ENCODE measurements at places on chromosomes 13 and 19. TPM values are rescaled to one million over a fixed set of nuclear protein-coding genes. Genes with fewer than 3 reads are reported as not detected.
A peak's percentile ranks its signal among the peaks of the same experiment; 100 is the strongest.

Gene TGFBR3L
- 0.14 TPM for total RNA-seq

Gene PGPEP1
- 34.4 TPM for total RNA-seq

Gene ATP4B
- total RNA-seq = not detected

Gene SLC8A2
- total RNA-seq = not detected

Gene CGB7
- 5.5 TPM for total RNA-seq

Gene CILP2
- not detected for total RNA-seq

Gene GIPC3
- not detected for total RNA-seq

Gene RFPL4AL1
- total RNA-seq = not detected

Gene ZNF583
- total RNA-seq = 3.6 TPM

Gene PCSK4
- total RNA-seq = 5.5 TPM

Gene TMEM59L
- total RNA-seq = 6.5 TPM

Gene UPK1A
- not detected for total RNA-seq

Gene GJB2
- 8.8 TPM for total RNA-seq

Gene MBD3L4
- not detected for total RNA-seq

DNA sequence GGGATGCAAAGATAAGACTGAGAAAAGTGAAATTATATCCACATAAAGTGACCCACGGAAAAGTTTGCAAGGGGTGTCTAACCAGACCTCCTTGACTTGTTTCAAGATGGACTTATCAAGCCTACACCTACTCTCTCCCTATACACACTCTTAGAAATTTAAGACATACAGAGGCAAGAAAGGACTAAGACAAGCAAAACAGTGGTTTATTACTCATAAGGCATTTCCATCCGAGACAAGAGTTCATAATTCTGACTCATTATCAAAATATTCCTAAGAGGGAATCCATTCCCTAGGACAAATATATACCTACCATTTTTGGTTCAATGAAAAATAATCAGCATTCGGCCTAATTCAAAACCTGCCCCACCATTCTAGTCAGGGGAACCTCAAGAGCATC is 232.6 kb upstream of the GPC6 start:
- DNase-seq = no peak

GRCh38 chr19:13778847-13779246 is 4.6 kb downstream of the C19orf53 start:
- DNase-seq = no peak

DNA sequence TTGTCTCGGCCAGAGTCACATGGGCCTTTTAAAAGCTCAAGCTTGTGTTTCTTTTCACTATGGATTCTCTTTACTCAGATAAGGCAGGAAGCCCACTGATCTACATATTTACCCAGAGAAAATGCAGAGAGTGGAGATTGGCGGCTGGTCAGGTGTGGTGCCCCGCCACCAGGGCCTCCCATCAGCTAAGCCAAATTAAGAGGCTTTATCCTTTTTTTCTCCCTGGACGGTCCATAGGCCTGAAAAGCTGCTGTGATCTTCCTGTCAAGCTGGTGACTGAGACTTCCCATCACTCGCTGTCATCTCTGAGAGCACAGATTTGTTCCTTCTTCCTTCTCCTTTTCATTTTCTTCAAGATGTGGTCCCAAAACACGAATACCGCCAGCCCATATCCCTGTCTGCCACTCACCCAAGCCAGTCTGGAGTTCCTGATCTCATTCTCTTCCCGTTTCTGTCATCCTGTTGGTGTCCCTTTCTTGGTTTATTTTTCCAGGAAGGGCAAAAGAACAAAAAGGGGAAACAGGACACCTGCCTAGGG is 1.9 kb downstream of the SAFB start:
- DNase-seq = no peak

DNA sequence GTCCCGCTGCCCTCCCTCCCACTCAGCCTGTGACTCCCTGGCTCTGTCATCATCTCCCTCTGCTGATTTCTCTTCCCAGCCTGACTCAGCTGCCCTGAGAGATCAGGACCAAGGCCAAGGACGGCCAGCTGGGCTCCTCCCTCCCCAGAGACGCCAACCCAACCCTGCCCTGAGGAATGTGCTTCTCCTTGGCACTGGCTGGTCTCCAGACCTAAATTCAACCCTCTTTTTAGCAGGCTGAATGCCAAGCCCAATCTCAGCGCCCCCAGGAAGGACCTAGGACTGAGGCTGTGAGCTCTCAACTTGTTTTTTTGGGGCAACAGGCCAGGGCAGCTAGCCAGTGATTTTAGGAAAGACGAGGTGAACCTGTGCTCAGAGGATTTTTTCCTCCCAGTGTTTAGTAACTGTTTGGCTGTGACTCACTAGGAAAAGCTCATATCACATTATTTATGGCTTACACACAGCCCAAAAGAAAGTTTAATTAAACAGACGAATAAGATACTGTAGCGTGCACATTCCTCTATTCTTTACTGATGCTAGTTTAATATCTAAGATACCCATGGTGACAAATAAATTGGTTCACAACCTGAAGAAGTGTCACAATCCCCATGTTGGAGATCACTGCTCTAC is 7.4 kb upstream of the IGFL1 start:
- DNase-seq = no peak

DNA sequence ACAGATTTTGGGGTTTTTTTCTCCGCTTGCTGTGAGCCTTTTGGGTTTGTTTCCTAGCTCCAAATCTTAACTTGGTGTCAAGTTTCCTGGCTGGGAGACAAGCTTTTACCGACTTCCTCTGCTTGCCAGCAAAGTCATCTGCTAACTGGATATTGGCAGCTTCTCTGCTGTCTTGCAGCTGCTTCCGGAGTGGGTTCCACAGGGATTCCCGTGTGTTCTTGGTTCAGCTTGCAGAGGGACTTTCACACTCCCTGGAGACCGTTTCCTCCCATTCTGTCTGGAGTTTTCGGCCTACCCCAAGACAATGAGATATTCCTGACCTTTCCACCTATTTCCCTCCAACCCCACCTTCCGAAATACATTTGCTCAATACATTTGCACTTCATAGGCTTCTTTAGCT is 2.2 kb upstream of the COLGALT1 start:
- no peak for DNase-seq

DNA sequence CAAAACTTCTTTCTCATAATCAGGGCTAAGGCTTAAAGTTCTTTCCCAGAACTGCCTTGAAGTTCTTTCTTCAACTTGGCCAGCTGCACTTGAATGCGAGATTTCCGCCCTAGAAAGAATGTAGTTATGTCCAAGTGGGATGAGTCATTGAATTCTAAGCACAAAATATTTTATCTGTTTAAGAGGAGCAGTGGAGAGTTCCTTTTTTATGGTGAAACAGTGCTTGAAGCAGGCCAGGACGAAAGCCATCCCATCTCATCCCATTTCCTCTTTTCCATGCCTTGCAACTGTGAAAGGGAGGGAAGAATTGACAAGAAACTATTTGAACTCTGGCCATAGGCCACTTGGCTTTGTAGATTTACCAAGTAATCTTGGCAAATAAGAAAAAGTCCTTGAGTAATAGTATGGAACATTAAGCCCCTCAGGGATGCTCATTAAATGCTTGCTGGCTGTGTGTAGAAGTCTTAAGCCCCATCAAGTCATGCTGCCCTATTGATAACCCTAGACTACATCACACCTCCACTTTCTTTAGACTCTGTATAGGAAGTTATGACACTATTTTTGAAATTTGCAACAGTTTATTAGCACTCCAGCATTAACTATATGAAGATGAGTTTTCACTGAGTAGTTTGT is 174.5 kb downstream of the KCTD12 start:
- DNase-seq = no peak

DNA sequence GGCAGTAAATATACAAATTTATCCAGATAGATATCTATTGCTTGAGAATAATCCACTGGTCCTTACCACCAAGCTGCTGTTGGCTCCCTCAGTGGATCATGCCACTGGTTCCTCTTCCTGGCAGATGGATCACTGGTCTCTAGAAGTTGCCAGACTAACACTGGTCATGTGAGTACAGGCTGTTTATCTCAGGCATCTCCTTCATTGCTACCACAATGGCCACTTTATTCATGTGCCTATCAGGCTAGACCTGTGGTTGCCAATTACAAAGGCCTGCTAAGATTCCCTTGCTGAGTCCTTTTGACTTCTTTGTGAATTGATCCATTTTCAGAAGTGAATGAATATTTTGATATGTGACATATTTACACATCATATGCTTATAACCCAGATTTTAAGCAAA is 1659.5 kb upstream of the PCDH20 start:
- no peak for DNase-seq

DNA sequence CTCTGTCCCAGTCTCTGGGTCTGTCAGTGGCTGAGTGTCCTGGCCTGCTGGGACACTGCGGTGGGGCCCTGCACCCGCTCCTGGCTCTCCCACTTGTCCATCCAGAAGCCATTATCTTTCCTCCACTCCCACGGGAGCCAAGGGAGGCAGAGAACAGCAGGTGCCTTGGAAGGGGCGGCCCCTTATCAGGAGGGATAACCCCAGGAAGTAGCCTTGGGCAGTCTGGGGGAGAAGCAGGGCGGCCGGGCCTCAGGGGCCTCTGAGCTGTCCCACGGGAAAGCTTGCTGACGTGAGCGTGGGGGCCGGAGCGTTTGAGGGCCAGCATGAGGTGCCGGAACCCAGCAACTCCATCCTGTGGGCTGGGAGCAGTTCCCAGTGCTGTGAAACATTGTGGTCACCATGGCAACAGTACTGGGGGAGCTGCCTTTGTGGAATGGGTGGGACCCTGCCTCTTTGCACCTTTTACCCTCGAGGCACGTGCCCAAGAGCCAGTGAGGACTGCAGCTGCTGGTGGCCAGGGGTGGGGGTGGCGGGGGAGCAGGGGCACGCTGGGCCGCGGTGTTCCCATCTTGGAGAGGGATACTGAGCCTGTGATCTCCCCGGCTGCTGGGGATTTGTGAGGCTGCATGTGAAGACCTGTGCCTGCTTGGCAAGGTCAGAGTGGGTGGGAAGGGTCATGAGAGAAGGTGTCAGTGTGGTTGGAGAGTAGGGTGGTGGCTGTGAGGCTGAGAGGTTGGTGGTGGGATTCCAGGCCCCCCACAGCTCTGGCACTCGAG is 20.9 kb downstream of the KLHL26 start:
- peak; percentile 65 for DNase-seq

GRCh38 chr19:3454656-3455392 is 25.5 kb downstream of the SMIM24 start:
- no peak for DNase-seq

DNA sequence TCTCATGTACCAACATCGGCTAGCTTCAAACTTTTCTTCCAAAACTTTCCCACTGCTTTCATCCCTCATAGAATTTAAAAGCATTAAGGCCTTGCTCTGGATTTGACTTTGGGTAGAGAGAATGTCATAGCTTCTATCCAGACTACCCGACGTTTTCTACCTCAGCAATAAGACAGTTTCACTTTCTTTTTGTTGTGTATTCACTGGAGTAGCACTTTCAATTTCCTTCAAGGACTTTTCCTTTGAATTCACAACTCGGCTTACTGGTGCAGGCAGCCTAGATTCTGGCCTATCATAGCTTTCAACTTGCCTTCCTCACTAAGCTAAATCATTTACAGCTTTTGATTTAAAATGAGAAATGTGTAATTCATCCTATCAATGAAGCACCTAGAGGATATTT is 420.4 kb upstream of the GPC6 start:
- DNase-seq = no peak

DNA sequence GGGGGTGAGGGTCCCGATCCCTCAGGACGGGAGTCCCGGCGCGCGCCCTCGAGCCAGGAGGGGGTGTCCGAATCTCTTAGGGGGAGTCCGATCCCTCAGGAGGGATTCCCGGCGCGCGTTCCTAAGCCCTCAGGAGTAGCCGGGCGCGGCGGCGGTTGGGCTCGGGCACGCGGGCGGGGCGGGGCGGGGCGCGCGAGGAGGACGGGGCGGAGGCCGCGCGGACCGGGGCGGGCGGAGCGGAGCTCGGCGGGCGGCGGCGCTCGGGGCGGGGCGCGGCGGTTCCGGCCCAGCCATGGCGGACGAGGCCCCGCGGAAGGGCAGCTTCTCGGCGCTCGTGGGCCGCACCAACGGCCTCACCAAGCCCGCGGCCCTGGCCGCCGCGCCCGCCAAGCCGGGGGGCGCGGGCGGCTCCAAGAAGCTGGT is at the start of gene CUL4A:
CUL4A (plus strand) TSS at position 278 of the 423 bp plus-strand sequence; CDS start at position 293, 15 bp downstream.
- no peak for DNase-seq
